Effector CD4-positive, alpha-beta T cell (primary cell): ENCODE measurements at places on chromosomes 11 and 22.

DNA sequence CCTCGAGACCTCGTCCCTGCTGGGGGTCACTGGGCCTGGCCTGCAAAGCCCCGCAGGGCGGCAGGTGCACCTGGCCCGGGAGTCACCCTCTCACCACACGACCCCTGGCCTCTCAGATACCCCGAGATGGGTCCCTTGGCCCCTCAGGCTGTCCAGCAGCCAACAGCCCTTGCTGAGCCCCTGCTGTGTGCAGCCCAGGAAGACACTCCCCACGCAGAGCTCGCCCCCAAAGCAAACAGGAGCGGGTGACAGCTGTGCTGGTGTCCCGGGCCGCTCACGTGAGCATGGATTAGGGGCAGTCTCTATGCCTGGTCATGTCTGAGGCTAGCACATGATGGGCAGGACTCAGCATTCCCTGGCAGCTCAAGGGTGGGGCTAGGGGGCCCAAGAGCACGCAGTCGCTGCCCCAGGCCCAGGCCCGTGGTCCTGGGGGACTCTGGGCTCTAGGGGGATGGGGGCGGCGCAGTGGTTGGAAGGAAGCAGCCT lies 31.3 kb downstream of the WNT7B start:
- DNase-seq = no peak

- peak; percentile 43 for DNase-seq
Measured at GRCh38 chr22:40247976-40248375, 70.3 kb downstream of the TNRC6B start.

GRCh38 chr11:91802475-91802874 lies 422.1 kb upstream of the FAT3 start:
- DNase-seq = no peak

DNA sequence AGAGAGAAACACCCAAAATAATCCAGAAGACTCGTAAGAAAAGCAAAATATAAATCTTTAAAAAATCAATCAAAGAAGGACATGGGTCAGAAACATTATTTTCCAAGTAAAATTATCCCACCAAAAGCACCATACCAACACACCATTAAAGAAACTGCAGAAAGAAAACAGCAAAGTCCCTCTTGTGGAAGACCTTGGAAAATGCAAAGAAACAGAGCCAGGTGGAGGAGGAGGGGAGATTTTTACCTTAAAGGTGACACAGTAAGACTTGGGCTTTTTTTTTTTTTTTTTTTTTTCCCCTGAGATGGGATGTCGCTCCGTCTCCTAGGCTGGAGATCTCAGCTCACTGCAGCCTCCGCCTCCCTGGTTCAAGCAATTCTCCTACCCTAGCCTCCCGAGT lies 123.8 kb downstream of the LARGE1 start:
- DNase-seq = no peak

DNA sequence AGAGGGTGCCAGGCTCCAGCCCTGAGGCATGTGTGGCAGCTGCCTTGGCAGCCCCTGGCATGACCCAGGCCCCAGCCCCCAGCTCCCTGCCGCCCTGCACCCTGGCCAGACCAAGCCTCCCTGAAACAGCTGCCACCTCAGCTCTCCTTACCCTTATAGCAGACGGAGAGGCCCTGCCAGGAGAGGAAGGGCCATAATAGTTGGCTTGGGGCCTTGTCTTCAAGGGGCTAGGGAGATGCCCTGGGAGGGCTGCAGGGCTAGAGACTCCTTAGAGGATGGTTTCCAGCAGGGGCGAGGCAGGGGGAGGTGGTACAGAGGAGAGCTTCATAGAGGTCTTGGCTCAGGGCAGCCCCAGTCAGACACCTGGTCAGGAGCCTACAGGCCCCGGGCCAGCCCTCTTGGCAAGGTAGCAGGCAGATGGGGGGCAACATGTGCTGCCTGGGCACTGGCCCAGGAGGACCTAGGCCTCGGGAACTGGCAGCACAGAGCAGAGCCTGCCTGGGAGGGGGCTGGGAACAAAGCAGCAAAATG lies 13.0 kb downstream of the SMTN start:
- DNase-seq = no peak

- no peak for DNase-seq
Measured at GRCh38 chr11:93169950-93170561, 27.7 kb downstream of the SLC36A4 start.

DNA sequence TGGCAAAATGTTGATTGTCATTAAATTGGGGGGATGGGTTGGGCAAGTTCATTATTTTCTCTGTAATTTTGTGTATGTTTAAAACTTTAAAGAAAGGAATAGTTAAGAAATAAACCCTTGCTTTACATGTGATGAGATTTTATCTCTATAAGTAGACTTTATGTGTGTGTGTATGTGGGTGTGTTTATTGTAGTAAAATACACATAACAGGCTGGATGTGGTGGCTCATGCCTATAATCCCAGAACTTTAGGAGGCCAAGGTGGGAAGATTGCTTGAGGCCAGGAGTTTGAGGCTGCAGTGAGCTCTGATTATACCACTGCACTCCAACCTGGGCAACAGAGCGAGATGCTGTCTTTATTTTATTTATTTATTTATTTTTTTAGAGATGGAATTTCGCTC lies 83.2 kb downstream of the KIAA1671 start:
- no peak for DNase-seq

DNA sequence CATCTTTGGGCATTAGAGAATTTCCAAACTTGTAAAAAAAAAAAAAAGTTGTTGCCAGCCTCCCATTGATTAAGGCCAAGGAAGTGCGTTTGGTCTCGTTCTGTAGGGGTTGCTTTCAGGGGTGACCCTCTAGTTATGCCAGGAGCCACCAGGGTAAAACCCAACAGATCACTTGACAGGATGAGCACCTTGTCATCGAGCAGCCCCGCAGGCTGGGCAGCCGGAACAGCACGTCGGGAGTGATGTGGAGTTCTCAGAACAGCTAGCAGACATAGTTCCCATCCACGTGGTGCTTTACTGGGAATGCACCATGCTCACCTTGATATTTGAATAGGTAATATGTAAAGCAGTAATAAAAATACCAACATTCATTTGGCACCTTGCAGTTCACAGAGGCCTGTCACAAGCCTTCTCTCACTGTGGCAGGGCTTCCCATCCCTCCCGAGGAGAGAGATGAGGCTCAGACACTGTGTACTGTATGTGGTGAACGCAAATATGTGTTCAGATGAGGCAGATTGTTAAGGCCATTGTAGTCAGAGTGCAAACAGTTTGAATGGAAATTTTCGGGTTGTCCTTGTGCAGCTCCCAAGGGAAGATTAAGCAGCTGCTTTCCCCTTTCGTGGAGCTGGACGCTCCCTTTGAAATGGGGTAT lies 70.9 kb upstream of the SORL1-AS1 start:
- no peak for DNase-seq

DNA sequence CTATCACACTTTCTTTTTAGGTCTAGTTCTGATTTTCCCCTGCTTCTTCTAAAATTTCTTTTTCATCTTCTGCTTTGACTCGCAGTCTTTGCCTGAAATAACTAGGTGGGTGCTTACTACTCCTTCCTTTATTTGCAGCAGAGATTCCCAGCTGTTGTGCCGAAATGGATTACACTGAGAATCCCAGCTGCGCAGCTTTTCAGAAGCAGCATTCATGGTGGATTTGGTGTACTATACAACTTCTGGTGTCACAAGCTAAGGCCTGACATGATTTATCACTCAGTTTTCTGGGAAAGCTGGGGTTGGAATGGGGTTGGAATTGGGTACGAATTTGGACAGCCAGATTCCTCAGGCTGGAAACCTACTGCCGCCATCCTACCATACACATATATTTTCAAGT lies 6.0 kb upstream of the XKR3 start:
- no peak for DNase-seq

DNA sequence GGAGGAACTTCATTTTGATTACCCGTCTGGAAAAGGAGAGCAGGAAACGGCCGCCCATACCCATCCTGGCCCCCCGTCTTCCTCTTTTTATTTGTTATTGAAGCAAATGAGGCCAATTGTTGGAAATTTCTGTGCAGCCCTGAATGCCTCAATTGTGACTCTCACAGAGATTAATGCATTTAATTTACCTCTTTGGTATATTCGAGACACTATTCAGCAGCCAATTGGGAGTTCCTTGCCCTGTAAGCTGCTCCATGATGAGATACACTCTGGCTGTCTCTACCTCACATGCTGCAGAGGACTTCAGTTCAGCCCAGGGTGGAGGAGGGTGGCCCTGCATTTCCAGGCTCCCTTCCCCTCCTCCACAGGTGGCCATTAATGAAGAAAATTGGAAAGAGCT lies 60.6 kb upstream of the NTM start:
- no peak for DNase-seq

- no peak for DNase-seq
Measured at GRCh38 chr22:37559521-37559900, 769 bp upstream of the CDC42EP1 start.

- no peak for DNase-seq
Measured at GRCh38 chr22:45552580-45553350, 50.1 kb downstream of the FBLN1 start.

GRCh38 chr22:36977947-36978660 lies 41.1 kb downstream of the TST start:
- peak; percentile 89 for DNase-seq

DNA sequence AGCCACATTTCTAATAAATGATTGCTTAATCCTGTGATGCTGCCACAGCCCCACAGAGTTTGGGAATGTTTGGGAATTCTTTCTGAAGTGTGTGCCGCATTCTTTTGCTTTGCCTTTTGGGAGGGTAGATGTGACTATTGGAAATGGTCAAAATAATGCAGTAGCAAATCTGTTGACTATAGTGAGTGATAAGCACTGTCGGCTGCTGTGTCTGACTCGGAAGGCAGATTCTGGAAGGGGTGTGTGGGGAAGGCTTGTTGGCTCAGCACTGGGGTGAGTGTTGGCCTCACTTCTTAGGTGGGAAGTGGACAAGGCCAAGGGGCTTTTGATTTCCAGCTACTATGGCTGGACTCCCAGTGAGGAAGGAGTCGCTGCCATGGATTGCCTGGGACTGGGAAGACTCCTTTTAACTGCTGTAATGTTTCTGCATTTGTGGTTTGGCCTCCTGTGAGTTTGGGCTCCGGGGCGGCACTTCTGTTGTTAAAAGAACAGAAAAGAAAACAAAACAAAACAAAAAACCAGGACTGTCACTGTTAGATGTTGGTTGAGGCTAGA lies 20.1 kb downstream of the ZBTB16 start:
- DNase-seq = no peak

DNA sequence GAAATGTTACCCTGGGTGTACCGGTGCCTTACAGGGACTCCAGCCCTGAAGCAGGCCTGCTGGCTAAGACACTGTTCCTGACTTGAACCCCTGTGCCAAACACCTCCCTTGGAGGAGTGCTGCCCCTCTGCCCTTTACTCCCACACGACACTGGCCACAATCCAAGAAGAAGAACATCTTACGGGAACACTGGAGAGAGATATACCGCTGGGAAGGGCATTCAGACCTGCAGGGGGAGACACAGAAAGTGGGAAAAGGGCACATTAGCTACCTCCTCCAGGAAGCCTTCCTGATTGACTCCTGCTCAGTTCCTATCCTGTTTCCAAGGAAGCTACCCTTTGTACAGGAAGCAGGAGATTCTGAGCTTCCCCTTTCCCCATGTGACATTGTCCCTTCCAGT lies 18.7 kb downstream of the TMPRSS13 start:
- no peak for DNase-seq

GRCh38 chr22:20520093-20520511 lies 12.7 kb downstream of the MED15 start:
- no peak for DNase-seq

DNA sequence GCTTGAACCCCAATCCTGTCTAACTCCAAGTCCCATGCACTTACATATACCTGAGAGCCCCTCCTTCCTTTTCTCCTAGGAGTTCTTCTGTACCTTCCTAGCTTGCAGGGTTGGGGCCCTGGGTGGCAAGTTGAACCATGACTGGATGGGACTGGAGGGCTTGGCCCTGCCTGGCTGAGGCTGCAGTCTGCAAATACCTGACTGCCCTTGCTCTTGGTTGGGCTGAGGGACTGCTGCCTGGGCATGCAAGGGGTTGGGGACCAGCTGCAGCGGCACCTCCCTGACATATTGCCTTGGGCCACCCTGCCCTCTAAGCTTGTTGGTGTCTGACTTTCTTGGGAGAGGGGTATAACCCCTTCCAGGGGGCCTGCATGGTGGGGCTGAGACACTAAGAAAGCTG lies 9.8 kb upstream of the SLC39A13 start:
- no peak for DNase-seq

- no peak for DNase-seq
Measured at GRCh38 chr11:79062814-79063762, 377.7 kb downstream of the TENM4 start.

GRCh38 chr22:29555065-29555644 lies 1.6 kb upstream of the THOC5 start:
- DNase-seq = no peak

DNA sequence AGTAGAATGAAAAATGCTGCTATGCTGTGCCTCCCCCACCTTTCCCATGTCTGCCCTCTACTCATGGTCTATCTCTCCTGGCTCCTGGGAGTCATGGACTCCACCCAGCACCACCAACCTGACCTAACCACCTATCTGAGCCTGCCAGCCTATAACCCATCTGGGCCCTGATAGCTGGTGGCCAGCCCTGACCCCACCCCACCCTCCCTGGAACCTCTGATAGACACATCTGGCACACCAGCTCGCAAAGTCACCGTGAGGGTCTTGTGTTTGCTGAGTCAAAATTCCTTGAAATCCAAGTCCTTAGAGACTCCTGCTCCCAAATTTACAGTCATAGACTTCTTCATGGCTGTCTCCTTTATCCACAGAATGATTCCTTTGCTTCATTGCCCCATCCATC lies 14.9 kb upstream of the HBE1 start:
- no peak for DNase-seq

- DNase-seq = no peak
Measured at GRCh38 chr11:67372993-67373647, at the start of gene CLCF1. Gene CLCF1 (minus strand): TSS chr11:67373598. CDS start chr11:67373539, 59 bp downstream.

DNA sequence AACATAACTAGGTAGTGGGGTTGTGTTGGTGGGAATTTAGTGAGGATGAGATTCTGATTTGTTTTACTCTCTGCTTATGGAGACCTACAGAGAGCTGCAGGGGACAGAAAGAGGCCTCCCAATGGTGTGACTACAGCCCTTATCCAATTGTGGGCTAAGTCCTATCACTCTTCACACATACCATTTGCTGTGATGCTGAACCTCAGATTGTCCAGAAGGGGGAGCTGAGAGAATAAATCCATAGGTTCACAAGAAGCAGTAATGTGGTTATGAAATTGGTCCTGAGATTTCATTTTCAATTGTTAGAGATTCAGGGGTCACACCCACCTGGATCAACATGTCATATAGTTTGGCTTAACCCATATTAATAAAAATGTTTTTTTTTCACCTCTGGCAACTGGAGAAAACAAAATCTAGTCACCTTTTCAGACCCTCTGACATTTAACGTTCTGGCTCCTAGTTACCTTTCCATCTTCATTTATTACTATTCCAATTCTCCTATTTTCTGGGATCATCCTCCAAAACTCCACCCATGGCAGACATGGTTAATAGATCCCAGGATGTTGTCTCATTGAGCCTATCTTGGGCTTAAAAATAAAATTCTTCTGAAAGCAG lies 53.3 kb upstream of the PTPN5 start:
- no peak for DNase-seq
